Activated naive CD4-positive, alpha-beta T cell treated with anti-CD3 and anti-CD28 coated beads, Interleukin-2, amount 10 ng/mL, durations not matched to agents 7 days and 5 days (primary cell): ENCODE measurements at places on chromosomes 5 and 9.

DNA sequence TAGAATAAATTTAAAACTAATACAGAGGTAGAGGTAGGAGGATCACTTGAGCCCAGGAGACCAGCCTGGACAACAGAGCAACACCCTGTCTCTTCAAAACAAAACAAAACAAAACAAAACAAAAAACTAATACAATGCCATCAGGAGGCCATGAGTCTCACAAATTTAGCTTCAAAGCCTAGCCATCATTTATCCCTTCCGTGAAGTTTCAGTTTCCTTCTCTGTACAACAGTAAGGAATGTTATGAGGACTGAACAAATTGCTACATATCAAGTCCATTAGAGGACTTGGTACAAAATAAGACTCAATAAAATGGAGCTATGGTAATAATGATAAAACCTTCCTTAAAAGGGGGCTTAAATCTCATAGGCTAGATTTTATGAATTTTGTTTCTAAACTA, 60.8 kb downstream of the MAPKAP1 start:
- H3K4me3 ChIP-seq = peak overlapping the region; percentile 62
- peaks cover 29% of the 10 kb centered on the region for H3K36me3 ChIP-seq
- H3K4me1 ChIP-seq = peaks cover 64% of the 10 kb centered on the region
- peak overlapping the region; percentile 84 for H3K27ac ChIP-seq
- H3K27me3 ChIP-seq = no peaks in the 10 kb centered on the region

- DNase-seq = no peak
- H3K36me3 ChIP-seq = no peaks in the 10 kb centered on the region
- H3K4me1 ChIP-seq = peaks cover 23% of the 10 kb centered on the region
- no peaks in the 10 kb centered on the region for H3K27me3 ChIP-seq
- peak overlapping the region; percentile 12 for H3K27ac ChIP-seq
- peak overlapping the region; percentile 17 for H3K4me3 ChIP-seq
Observed at GRCh38 chr9:4237748-4238511, 61.9 kb downstream of the GLIS3 start.

GRCh38 chr5:55530669-55531068, 4.1 kb downstream of the PLPP1 start:
- H3K27me3 ChIP-seq = no peaks in the 10 kb centered on the region
- DNase-seq = no peak
- H3K27ac ChIP-seq = no peak overlapping the region
- H3K4me3 ChIP-seq = no peak overlapping the region
- H3K36me3 ChIP-seq = peaks cover 45% of the 10 kb centered on the region

DNA sequence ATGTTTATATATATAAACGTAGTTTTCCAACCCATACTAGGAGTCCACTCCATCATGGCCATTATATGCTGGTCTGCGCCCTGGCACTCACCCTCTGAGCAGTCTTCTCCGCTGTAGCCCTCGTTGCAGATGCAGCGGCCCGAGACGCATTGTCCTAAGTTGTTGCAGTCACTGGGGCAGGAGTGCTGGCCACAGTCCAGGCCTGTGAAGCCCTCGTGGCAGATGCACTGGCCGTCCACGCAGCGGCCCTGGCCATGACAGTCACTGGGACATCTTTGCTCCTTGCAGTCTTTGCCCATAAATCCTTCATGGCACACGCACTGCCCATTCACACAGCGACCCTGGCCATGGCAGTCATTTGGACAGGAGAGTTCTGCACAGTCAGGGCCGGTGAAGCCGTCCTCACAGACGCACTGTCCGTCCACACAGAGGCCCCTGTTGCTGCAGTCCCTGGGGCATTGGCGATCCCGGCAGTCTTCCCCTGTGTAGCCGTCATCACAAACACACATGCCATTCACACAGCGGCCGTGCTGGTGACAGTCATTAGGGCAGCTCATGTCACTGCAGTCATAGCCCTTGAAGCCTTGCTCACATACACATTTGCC, 32.1 kb downstream of the TNC start:
- DNase-seq = no peak
- H3K27me3 ChIP-seq = peaks cover 6% of the 10 kb centered on the region
- no peak overlapping the region for H3K4me3 ChIP-seq
- H3K4me1 ChIP-seq = no peaks in the 10 kb centered on the region
- no peak overlapping the region for H3K27ac ChIP-seq
- H3K36me3 ChIP-seq = no peaks in the 10 kb centered on the region

DNA sequence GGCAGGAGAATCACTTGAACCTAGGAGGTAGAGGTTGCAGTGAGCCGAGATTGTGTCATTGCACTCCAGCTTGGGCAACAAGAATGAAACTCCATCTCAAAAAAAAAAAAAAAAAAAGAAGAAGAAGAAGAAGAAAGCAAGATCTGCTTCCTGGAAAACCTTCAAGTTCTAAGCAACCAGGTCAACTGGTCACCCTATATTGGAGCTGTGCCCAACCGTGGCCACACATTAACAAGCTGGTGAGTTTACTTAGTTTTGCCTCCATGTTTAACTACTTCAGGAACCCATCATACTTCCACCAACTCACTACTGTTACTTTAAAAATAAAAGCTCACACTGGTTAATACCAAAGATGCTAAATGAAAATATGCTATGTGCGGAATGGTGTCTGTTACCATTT, 12.3 kb upstream of the SKP1 start:
- no peak overlapping the region for H3K27ac ChIP-seq
- no peak for DNase-seq
- H3K4me3 ChIP-seq = no peak overlapping the region
- H3K36me3 ChIP-seq = no peaks in the 10 kb centered on the region
- peaks cover 5% of the 10 kb centered on the region for H3K27me3 ChIP-seq
